ENCODE measurements at places on chromosomes 16 and 17.

DNA sequence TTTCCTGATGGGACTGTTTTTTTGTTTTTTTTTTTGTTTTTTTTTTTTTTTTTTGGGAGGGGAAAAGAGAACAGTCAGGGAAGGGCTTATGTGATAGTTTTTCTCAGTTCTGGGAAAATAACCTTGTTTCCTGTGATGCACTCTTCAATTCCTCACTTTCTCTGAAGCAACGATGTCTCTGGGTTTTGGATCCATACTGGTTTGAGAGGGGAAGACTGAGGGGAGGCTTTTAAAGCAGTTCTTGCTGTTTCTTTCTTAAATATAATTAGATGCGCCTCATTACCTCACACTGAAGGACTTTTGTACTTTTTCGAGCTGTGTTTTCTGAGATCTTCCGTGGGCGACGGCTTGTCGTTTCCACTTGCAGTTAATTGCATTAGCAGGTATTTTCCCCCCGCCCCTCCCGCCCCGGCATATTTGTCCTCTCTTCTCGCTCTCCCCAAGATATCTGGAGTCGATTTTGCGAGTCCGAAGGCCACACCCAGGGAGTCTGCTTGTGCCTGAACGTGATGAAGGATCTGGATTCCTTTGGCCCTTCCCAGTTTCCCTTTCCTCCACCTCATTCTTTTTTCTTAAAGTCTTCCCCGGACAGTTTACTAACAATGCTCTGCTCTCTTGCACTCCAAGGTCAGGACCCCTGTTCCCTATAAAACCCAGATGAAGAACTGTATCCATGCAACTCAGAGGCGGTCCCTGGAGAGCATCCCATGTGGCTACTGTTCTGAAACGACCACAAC, 125.2 kb upstream of the ZFHX3 start:
- DNase-seq: no peak

- DNase-seq: peak; percentile 12
Observed at GRCh38 chr16:86072328-86073102, 173.6 kb downstream of the IRF8 start.

DNA sequence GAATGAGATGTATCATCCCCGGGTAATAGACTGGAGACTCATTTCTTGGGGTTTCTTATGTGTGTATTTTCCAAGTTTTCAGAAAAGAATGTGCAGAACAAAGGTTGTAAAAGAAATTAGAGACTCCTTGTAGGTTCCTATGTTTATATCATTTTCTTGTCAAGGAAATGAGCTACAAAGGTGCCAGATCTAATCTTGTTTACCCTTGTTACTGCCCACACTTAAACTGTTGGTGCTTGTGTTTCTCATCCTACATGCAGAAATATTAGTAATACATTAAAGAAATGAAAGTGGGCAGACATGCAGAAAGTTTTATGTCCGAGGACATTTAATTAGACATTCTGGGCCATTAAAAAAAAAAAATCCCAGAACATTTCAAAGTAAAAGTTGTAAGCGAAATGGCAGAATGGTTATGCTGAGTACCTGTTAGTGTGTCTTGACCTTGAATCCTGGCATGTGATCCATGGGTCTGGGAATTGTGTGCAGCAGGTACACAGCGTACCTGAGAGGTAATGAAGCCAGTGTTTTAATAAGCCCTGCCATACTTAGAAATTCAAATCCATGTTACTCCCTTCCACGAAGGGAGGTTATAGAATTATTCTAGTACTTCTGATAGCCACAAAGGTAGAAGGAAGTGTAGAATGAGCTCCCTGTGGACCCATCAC, 62.6 kb upstream of the CACNG5 start:
- no peak for DNase-seq

GRCh38 chr17:17042851-17043460, 699 bp downstream of the MPRIP start:
- no peak for DNase-seq

GRCh38 chr17:17808706-17809432, 27.9 kb downstream of the SREBF1 start:
- DNase-seq: no peak

DNA sequence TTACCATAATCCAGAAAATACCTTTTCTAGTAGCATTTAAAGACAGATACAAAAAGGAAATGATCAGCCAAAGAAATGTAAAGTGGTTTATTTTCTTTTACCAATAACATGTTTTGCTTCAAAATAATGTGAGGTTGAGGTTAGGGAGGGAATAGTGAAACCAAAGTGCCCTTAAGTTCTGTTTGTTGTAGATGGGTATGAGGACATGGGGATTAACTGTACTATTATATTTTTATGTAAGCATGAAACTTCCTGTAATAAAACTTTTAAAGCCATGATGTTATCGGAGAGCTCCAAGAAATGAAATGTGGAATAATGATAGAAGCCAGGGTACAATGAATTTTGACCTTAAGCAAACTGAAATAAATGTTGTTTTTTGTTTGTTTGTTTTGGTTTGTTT, 9.9 kb downstream of the C16orf46 start:
- DNase-seq: no peak

- no peak for DNase-seq
Observed at GRCh38 chr16:56355221-56355620, 70.1 kb downstream of the AMFR start.

DNA sequence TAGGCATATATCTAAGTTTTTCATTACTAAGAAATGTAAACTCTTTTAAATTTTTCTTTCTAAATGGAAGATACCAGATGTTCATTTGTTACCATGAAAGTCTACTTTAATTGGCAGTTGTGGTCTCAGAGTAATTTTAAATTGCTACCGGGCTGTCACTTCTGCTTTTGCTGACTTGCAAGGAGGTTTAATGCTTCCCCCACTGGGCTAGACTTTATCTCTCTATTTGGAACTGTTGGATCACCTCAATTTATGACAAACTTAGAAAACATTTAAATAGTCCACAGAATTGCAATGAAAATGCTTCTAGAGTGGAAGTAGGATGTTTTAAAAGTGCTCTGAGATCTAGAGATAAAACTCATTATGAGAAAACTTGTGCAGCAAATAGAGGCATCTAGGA, 479.8 kb upstream of the GOT2 start:
- DNase-seq: no peak

DNA sequence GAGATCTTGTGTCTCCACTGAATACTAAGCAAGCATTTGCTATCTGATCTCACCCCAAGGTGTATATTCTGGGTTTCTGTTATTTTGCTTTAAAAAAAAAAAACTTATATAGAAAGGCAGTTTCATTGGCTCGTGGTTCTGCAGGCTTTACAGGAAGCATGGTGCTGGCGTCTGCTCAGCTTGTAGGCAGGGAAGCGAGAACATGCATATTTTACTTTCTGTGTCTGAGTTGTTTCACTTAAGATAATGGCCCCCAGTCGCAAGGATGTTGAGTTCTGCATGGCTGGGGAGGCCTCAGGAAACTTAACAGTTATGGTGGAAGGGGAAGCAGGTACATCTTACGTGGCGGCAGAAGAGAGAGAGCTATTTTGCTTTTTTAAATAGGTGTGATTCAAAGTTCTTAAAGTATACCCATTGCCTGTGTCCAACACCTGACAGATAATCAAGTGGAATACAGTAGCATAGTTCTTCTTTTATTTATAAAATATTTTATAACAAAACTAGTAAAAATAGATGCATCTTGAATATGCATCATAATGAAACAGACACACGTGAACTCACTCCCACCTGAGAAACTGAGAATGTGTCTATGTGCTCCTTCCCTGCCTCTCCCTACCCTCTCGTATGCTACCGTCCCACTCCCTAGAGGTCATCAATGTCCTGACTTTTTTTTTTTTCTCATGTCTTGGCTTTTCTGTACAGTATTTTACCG, 15.4 kb upstream of the ARHGAP17 start:
- no peak for DNase-seq

DNA sequence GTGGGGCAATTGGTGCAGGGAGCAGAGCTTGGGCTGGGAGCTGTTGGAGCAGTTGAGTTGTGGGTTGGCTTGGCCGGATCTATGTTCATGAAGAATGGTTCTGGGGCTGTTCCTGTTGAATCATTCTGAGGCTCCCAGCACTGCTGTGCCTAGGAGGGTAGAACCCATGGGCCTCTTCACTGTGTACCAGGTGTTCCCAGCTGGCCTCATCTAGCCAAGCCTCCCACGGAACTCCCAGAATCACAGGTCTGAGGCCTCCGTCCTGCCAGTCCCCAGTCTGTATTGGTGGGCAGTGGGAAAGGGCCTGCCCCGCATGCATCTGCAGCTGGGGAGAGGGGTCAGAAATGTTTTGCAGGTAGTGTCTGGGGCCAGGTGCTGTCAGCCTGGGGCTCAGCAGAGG, 74.1 kb downstream of the MPRIP start:
- DNase-seq: no peak

DNA sequence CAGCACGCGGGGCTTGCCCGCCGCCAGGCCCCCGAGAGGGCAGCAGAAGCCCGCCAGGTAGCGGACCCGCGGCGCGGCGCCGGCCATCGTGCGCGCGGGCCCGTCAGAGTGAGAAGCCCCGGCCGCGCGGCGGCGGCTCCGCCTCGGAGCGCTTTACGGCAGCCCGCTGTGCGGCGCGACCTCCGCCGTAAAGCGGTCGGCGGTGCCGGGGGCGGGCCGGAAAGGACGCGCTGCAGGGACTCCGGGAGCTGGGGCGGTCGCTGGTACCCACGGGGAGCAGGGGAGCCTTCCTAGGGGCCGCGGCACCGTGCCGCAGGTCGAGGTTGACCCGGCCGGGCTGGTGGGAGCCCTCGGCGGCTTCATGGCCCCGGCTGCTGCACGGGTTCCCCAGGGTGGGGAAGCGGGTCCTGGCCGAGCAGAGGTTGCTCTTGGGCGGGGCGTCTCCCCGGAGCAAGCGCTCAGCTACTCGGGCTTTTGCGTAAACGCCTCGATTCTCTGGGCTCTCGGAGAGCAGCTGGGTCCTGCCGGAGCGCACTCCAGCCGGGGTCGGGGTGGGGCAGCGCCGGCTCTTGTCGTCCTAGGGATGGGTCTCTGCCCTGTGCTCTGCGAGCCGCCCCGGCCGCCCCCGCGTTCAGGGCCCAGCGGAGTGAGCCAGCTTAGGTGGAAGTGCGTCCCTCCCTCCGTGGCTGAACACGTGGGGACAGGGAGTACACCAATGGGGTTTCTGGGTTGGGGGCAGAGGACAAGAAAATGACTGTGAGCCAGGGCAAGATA, at the start of gene FAAP100:
FAAP100 (minus strand) TSS at position 110 of the 774 bp plus-strand sequence; CDS start at position 87, 23 bp downstream.
- DNase-seq: peak; percentile 69

- DNase-seq: no peak
Observed at GRCh38 chr16:23523321-23523720, 13.0 kb upstream of the GGA2 start.

DNA sequence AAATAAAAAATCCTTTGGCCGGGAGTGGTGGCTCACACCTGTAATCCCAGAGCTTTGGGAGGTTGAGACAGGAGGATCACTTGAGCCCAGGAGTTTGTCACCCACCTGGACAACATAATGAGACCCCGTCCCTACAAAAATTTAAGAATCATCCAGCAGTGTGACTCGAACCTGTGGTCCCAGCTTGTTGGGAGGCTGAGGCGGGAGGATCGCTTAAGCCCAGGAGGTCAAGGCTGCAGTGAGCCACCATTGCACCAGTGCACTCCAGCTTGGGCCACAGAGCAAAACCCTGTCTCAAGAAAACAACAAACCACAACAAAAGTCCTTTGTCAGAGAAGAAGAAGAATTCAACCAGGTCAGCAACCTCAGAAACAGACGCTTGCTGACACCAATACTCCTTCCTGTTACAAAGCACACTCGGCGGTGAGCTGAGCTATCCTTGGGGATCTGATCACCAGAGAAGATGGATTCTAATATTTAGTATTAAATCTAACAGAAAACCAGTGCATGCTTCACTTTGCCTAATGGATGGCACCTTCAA, 12.9 kb upstream of the PVALEF start:
- DNase-seq: no peak

DNA sequence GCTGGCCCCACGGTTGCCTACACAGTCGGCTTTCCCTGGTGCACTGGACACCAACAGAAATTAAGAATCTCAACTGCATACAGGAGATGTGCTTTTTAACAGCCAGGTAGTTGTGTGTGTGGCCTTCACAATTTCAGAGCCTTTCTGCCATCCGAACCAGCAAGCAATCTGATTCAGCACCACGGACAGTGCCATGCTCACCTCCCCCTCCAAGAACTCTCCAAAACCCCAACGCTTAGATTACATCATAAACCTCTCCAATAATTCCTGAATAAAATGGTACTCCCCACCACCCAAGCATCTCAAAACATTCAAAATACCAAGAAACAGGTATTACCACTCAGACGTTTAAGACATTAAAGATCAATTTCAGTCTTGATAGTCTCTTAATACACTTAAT, 31.8 kb downstream of the USP7 start:
- no peak for DNase-seq

- DNase-seq: no peak
Observed at GRCh38 chr16:85304337-85304736, 192.1 kb upstream of the CIBAR2 start.

GRCh38 chr16:49348408-49349176, 25.0 kb upstream of the C16orf78 start:
- DNase-seq: no peak

DNA sequence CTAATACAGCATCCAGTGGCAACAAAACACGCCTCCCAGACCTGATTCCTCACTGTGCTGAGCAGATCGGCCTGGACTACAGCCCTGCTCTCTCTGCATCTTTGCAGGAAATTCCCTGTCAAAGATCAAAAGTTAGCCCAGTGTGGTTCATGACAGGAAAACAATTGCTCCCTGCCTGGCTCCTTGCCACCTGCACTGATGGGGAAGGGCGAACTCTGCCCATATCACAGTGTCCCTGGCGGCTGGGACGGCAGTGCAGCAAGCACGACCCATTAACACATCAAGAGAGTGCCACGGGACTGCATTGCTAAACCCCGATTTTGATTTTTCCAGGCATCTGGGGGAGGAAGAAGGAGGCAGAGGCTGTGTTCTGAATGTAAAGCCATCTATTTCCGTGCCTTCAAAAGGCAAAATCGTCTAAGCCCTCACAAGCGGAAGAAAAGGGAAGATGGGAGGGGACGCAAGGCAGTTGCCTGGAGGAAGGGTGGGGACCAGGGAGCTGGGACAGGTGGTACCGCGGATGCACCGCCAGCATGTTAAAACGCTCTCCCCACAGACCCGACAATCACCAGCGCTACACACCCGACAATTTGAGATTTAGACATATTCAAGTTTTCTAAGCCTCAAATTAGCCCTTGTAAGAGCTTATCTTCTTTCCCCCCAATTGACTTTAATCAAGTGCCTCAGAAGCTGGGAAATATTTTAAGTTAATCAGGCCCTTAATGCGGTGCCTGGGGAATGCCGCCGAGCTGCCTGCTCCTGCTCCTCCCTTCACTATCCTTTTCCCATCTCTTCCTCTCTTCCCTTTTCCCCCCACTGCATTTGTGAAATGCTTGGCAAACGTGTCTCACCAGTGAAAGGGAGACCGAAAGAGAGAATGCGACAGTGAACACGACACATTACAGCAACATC, 238.8 kb upstream of the CDH5 start:
- peak; percentile 3 for DNase-seq

- DNase-seq: peak; percentile 21
Observed at GRCh38 chr16:48617711-48618148, 7.8 kb upstream of the N4BP1 start.

DNA sequence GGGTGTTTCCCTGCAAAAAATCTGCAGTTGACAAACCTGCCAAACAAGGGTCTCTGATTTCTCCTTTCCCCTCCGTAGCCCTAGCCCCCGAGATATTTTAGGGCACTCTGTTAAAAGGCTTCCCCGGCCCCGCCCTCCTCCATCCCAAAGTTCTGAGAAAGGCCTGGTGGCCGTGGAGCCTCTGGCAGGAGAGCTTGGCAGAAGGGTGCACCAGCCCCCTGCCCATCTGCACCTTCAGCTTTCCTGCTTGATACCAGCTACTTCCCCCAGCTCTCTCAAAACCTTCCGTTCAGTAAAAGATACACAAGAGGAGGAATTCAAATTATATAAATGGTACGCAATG, 711 bp upstream of the CANT1 start:
- no peak for DNase-seq
